Naive thymus-derived CD4-positive, alpha-beta T cell (primary cell): ENCODE measurements at places on chromosomes 7 and 10. TPM values are rescaled to one million over a fixed set of nuclear protein-coding genes. Genes with fewer than 3 reads are reported as not detected.

Gene ABLIM1
- total RNA-seq = 357 TPM

Gene TSPAN12
- not detected for total RNA-seq

Gene CALHM3
- total RNA-seq = not detected

Gene SUGCT
- 2.2 TPM for total RNA-seq

Gene MRLN
- not detected for total RNA-seq

Gene POLR3A
- 13.4 TPM for total RNA-seq
